ENCODE measurements at places on chromosomes 2 and 18. TPM values are rescaled to one million over a fixed set of nuclear protein-coding genes. Genes with fewer than 3 reads are reported as not detected.

DNA sequence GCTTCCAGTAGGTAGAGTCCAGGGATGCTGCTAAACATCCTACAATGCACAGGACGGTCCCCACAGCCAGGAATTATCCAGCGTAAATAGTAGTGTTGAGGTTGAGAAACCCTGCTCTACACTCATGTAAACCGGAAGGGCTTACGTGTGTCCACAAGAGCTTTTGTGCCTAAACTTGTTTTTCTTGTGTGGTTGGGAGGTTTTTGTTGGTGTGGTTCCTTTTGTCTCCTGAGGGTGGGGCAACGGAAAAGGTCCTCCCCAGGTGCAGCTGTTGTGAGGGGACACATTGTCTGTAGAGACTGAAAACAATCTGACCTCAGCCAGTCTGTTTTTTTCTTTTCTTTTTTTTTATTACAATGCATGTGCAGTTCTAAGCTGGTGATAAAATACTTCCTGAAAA lies 72.7 kb upstream of the MGAT5 start:
- peak; percentile 30 for DNase-seq
- H3K36me3 ChIP-seq, result peaks cover 9% of the 10 kb centered on the region
- no peaks in the 10 kb centered on the region for H3K27me3 ChIP-seq
- peak overlapping the region; percentile 66 for H3K27ac ChIP-seq
- H3K4me1 ChIP-seq, result peaks cover 77% of the 10 kb centered on the region

DNA sequence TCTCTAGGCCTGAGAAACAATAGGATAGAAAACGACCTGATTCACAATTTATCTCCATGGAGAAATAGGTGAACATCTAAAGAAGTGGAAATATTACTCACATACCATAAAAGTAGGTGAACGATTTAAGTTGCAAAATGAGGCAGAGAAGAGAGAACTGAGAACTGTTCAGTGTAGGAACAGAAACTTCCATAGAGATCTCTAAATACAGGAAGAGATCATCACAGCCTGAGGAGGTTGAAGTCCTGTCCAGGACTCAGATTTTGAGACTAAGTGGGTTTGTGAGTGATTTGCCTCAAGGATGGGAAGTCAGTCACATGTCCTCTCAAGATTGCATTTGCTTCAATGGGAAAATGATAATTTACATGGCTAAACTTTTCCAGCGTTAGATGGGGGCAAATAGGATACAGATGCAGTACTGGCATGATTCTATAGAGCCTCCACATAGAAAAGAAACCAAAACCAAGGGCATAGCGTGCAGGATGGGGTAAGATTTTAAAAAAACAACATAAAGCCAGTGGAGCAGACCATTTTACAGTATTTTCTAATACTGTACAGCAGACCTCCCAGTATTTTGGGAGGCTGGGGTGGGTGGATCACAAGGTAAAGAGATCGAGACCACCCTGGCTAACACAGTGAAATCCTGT lies 68.8 kb downstream of the MEP1B start:
- no peaks in the 10 kb centered on the region for H3K4me1 ChIP-seq
- peaks cover 27% of the 10 kb centered on the region for H3K27me3 ChIP-seq

GRCh38 chr2:212145121-212145520 lies 393.5 kb downstream of the ERBB4 start:
- H3K27ac ChIP-seq, result no peak overlapping the region
- H3K4me3 ChIP-seq, result no peak overlapping the region
- H3K27me3 ChIP-seq, result no peaks in the 10 kb centered on the region

- no peak for DNase-seq
- H3K4me3 ChIP-seq, result no peak overlapping the region
- H3K4me1 ChIP-seq, result no peaks in the 10 kb centered on the region
- peaks cover under 1% of the 10 kb centered on the region for H3K36me3 ChIP-seq
These were observed 87.8 kb downstream of the RRM2 start for GRCh38 chr2:10210336-10210735.

GRCh38 chr18:77111449-77111848 lies 21.1 kb downstream of the MBP start:
- H3K4me1 ChIP-seq, result peaks cover 90% of the 10 kb centered on the region
- peak overlapping the region; percentile 5 for H3K27ac ChIP-seq
- no peak overlapping the region for H3K4me3 ChIP-seq
- H3K27me3 ChIP-seq, result no peaks in the 10 kb centered on the region
- H3K36me3 ChIP-seq, result peaks cover 51% of the 10 kb centered on the region
- no peak for DNase-seq

Gene KCNS3
- 0.07 TPM for total RNA-seq

DNA sequence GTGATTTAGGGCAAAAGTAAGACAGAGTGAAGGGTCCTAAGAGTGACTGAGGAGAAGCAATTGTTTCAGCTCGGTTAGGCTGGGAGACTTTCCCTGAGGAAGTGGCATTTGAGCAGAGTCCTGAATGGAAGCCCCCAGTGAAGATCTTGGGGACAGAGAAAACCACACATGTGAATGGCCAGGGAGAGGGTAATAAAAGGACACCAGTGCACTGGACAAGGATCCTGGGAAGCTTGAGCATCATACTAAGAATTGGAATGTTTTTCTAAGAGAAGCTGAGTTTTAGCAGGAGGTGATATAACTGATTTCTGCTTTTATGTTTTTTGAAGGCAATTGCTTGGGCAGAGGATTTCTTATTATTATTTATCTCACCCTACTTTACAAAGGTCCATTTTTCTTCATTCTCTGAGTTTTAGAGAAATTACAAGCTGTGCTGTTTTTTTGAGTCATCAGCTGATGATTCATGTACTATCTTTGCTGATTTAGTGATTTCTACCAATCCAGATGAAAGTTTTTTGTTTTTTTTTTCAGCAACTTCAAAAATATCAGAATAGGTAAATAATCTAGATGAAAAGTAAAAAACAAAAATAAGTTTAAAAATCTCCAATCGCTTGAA lies 43.5 kb downstream of the MFSD6 start:
- no peak overlapping the region for H3K4me3 ChIP-seq
- DNase-seq, result no peak
- H3K36me3 ChIP-seq, result peaks cover 31% of the 10 kb centered on the region

Gene GAL3ST2
- 0.94 TPM for total RNA-seq

Measured in activated CD4-positive, alpha-beta T cell treated with anti-CD3 and anti-CD28 coated beads for 36 hours (primary cell).